HT1080 (cell line): ENCODE measurements at places on chromosomes 3 and 15.

GRCh38 chr3:53881691-53882593, at the start of gene ACTR8:
Gene ACTR8, minus strand, starts transcription at chr3:53882152. Its CDS starts 51 bp downstream, at chr3:53882101.
- peak; percentile 71 for DNase-seq

DNA sequence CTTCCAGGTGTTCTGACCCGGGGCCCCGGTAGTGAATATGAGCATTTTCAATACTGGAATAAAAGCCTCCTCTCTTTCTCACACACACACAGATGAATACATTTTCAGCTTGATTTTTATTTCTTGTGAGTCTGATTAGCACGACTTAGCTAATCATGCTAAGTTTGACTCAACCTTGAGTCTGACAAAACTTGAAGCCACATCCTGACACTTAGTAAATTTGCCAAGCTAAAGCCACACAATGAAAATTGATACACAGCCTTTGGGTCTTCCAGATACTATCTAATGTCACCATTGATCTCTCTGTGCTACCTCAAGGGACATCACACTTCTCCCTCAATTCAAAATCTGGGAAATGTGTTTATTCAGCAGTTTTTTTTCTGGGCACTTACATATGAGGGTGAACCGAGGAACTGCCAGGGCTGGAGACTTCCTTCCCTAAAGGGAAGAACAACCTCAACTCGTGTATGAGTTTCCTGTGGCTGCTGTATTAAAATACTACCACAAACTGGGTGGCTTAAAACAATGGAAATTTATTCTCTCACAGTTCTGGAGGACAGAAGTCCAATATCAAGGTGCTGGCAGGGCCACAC, 18.6 kb downstream of the TMEM266 start:
- no peak for DNase-seq

DNA sequence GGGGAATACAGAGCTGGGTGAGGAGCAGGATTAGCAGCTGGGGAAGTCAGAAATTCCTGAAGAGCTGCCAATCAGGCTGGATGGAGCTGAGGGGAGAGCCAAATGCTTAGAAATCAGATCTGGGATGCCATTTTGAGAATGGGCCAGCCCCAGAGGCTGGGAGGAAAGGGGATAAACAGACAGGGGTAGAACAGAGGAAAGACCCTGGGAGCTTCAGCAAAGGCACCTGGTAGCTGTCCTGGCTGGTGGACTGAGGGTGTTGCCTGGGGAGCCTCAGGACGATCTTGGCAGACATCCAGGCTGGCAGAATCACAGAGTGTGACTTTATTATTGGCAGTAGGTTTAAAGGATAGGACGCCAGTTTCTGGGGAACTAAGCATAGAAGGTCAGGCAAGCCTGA, 97.8 kb downstream of the SQOR start:
- DNase-seq, result no peak

DNA sequence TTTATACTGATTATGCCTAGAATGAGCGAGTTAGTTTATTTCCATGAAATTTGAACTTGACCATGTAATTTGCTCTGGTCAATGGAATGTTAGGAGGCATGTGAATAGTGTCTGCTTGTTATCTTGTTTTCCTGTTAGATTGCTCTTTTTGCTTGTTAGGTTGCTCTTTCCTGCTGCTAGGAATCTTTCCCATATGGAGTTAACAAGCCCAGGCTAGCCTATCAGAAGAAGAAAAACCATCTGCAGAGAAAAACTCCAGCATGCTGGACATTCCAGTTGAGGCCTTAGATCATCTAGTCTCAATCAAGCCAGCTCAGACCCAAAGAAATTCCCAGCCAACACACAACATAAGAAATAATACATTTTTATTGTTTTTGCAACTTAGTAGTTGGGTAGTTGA, 470.2 kb upstream of the AGTR1 start:
- no peak for DNase-seq

GRCh38 chr3:134677196-134677986, 26.6 kb upstream of the KY start:
- DNase-seq, result no peak

- DNase-seq, result no peak
These were observed 25.0 kb downstream of the LRRC58 start for GRCh38 chr3:120324190-120324589.
